CD4-positive, alpha-beta T cell treated with Interleukin-15 for 4 hours (primary cell): ENCODE measurements at places on chromosomes 1 and 21.

- DNase-seq, result no peak
These were observed 81.2 kb upstream of the EFHD2 start for GRCh38 chr1:15328351-15329103.

- DNase-seq, result peak; percentile 98
These were observed 36.7 kb upstream of the THEM4 start for GRCh38 chr1:151945725-151946722.

DNA sequence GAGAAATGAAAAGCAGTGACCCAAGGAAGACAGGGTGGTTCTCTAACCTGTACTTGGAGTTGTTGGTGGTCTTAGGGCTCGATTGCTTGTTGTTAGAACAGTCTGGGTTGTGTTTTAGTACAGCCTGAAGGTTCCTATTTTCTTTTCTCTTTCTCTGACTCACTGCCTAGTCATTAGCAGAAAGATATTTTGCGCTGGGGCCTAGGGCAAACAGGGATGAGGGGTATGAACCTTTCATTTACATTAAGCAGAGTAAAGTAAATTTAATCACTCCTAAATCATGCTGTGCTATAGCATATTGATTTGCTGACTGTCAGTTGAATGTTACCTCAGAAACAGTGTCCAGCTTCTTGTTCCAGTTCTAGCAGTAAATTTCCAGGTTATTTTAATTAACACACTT is 197.2 kb downstream of the RWDD3 start:
- DNase-seq, result no peak

DNA sequence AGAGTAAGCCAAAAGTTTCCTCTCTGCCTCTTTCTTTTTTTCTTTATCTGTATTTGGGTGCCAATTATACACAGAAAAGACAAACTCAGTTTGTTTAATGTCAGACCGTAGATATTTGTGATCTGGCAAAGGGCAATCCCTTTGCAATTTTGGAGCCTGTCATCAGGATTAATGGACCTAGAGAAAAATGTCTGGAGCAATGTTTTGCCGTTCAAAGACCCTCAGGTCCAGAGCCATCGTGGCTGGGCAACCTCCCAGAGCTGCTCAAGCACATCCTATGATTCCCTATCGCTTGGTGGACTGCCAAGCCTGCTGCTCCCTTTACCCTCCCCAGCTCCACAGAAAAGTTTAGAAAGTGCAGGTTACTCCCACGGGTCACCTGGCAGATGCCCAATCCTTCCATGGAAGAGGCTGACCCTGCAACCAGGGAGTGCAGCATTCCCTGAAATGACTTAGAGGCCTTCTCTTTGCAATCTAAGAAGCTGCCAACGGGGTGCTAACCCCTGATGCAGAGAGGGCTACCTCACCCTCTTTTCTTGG is 112.5 kb upstream of the NGF start:
- no peak for DNase-seq

DNA sequence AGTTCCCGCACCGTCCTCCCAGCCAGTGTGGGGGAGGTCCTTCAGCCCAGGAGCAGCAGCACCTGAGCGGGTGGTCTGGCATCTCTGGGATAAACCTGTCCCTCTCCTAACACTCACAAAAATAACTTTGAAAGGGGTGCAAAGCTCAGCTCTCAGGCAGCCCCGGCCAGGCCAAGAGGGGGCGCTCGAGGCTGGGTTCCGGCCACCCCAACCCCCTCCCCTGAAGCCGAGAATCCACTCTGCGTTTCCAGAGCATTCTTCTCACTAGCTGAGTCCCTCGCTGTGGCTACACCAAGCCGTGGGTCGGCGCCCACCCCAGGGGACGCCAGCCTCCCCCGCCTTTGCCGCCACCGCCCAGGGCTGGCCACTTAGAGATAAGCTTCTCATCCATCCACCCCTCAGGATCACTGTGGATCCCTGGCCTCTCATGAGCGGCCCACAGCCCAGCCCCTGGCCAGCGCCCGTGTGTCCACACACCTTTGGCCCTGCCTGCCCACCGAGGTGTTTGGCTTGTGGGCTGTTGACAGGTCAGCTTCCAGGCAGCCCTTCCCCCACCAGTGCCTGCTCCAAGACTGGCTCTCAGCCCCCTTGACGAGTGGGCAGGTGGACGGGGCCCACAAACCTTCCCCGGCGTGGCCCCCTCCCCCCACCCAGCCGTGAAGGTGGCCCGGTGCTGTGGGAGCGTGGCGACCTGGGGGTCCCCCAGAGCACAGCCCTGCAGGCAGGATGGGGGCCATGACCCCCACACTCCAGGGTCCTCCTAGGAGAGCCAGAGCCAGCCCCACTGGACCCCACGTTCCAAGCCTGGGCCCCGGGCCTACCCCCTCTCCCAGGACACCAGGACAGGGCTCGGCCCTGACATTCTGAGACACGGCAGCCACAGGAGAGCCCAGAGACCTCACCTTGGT is 1.9 kb downstream of the FTCD start:
- DNase-seq, result peak; percentile 26

- DNase-seq, result no peak
These were observed 363.0 kb downstream of the SETD4 start for GRCh38 chr21:35697321-35697808.

DNA sequence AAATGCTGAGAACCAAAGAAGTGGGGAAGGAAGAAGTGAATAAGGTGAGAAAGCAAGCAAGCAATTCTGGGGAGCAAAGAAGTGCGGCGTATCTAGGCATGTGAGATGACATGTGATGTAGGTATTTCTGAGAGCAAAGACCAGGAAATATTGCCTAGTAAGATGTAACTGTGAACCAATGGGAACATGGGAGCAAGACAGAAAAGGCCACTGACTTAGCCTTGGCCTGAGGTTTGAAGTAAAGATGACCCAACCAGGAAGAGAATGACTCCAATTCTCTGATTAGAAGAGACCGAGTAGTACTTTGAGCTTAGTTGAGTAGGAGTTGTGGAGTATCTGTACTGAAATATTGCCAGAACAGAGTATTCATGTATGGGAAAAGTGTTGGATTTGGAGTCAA is 31.1 kb downstream of the SLAMF6 start:
- DNase-seq, result no peak

DNA sequence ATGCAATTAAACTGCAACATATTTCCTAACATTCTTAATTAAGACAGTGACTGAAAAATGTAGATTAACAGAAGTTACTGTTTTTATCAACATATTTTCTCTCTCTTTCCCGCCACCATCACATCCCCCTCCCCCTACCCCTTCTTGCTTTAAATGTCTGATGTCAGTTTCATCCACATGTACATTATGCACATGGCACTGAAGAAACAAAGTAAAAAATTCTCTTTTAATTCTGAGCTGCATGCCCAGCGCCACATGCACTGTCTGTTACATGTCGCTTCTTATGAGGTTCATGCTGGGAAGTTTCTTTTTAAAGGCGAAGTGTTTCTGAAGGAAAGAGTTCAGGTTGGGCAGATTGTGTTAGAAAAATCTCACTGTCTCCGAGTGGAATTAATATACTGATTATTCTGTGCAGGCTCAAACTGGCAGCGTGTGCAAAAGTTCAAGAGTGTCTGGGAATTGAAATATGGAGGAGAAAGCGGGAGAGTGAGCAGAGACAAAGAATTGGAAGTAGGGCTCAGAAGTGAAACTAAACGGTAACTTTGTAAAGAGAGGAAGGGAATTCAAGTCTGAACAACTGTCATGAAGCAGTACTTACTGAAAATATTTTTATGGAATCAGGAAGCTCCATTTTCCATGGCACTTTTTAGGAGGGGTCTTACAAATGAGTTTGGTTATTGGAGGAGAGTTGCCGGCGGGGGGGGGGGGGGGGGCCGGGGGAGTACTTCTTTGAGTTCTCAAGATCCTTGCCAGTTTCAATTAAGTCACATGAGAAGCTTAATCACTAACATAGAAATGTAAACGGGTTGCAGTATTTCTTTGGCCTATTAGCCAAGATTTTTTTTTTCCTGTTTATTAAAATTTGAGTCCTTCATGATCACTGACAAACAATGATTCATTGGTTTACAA is 217.6 kb downstream of the SDCCAG8 start:
- no peak for DNase-seq

DNA sequence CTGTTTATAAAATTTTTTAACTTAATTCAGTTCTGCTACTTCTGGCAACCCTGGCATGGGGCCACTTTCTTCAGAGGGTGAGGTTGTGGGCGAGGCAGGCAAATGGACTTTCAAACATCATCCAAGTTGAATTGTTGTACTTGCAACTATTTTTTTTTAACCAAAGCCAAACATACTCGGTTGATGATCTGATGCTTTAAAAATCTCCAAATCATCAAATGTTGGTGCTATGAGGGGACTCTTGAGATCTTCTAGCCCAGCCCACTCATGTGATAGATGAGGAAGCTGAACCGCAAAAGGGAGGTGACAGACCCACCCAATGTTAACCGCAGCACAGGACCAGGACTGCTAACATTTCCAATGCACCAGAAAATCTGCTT is 6.7 kb downstream of the SLC1A7 start:
- peak; percentile 25 for DNase-seq

DNA sequence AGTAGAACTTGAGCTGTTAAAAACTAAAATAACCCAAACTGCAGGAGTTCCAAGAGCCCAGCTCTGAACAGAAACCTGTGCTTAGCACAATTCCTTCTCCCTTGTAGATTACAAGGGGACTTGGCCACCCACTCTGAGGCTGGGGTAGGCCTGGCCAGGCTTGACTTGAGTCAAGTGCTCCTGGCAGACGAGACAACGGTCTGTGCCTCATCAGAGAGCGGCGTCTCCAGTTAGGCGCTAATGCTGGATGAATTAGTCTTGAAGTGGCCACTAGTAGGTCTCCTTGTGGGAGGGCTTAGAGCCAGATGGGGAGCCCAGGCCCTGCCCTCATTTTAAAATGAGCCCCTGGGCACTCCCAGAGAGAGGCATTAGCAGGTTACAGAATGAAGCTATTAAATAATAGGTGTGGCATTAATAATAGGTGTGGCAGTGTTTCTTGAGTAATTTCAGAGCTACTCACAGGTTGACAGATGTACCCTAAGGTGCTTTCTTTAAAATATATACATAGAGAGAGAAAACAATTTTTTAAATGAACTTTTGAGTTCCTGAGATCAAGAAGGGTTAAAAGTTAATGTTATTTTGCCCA is 1.1 kb downstream of the EEIG2 start:
- DNase-seq, result peak; percentile 74

- no peak for DNase-seq
These were observed 9.8 kb upstream of the SMAP2 start for GRCh38 chr1:40363721-40364120.

GRCh38 chr1:32052887-32053286 is 19.9 kb upstream of the TMEM39B start:
- DNase-seq, result no peak

DNA sequence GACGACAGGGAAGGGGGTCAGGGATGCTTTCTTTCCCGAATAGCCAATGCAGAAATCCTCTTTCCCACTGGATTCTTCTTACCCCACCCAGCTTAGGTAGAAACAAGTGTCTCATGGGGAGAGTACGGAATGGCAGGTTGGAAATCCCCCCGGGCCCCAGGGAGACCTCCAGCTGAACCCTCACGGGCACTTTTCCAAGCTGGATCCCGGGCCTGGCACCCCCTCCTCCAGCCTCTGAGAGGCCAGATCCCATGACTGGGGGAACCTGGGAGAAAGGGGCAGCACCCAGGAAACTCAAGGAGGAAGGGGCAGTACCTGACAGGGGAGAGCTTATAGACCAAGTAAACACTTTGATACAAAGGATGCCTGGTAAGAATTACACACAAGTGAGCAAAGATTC is 1.3 kb downstream of the PKP1 start:
- no peak for DNase-seq

- DNase-seq, result no peak
These were observed 14.5 kb upstream of the MX1 start for GRCh38 chr21:41411449-41412089.

DNA sequence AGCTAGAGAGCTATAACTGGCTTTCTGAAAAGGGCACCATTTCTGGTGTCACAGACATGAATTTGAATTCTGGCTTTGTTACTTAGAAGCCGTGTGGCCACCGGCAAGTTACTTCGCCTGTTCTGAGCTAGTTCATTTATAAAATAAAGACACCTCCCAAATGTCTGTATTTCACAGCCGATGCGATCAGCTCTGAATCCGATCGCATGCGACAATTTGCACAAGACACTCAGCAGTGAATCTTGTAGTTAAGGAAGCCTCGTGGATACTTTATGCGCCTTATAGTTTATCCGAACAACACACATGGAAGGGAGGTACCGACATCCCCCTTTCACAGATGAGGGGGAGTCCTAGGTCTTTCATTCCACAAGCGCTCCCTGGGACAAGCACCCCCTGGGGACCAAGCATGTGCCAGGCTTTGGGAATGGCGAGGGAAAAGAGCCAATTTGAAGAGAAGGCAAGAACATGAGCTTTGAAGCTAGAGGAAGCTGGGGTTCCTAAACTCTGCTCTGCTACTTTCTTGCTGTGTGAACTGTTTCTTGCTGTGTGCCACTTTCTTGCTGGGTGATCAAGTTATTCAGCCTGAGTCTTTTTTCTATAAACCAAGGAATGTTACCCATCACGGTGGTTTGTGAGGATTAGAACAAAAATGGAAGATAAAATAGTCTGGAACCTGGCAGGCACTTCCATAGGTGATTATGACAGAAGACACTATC is 3.9 kb downstream of the ID3 start:
- no peak for DNase-seq

DNA sequence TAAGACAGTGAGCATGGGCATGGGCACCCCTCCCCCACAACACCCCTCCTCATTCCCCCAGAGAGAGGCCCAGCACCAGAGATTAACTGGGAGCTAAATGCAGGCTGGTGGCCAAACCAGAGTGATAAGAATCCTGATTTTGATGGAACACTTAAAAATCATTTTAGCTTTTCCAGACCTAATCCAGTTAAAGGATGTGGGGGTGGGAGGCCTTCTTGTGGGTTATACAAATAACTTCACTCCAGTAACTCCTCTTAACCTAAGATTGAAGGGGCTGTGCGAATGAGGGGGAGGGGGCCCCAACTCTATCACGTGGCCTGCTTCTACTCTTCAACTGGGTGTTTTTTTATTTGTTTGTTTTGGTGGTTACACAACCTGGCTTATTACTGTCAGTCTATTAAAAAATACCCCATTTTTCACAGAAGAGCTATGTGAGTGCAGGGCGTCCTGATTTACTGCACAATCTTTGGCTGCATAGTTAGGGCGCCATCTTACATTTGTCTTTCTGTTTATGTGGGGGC is 398.1 kb upstream of the LYPLAL1 start:
- no peak for DNase-seq

DNA sequence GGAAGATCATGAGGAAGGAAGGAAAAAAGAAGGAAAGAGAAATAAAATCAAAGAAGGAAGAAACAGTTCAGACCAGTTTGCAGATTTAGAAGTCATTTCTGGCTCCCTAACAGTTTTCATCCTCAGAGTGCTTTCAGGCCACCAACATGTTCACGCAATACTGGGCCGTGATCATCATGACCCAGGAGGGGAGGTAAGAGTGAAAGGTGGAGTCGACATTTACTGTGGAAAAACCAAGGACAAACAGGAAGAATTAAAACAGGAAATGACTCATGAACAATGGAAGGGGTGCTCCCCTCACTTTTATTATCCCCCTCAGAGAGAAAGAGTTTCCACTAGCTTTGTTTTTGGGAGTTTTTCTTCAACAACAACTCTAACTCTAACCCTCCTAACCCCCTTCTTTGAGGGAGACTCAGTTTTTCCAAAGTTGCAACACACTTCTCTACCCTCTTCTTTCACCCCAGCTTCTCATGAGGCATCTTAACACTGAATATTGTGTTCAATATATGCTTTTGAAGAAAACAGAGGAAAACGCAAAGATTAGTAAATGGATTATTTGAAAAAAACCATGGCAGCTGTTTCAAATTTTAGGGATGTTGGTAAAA is 60.4 kb downstream of the VANGL2 start:
- no peak for DNase-seq

- DNase-seq, result no peak
These were observed 18.5 kb upstream of the AADACL3 start for GRCh38 chr1:12697397-12697796.
